ENCODE measurements at places on chromosomes 5 and 9.

- DNase-seq: no peak
These were observed 63.9 kb upstream of the SHB start for GRCh38 chr9:38132956-38133355.

- no peak for DNase-seq
These were observed 282.7 kb upstream of the VLDLR start for GRCh38 chr9:2338777-2339365.

DNA sequence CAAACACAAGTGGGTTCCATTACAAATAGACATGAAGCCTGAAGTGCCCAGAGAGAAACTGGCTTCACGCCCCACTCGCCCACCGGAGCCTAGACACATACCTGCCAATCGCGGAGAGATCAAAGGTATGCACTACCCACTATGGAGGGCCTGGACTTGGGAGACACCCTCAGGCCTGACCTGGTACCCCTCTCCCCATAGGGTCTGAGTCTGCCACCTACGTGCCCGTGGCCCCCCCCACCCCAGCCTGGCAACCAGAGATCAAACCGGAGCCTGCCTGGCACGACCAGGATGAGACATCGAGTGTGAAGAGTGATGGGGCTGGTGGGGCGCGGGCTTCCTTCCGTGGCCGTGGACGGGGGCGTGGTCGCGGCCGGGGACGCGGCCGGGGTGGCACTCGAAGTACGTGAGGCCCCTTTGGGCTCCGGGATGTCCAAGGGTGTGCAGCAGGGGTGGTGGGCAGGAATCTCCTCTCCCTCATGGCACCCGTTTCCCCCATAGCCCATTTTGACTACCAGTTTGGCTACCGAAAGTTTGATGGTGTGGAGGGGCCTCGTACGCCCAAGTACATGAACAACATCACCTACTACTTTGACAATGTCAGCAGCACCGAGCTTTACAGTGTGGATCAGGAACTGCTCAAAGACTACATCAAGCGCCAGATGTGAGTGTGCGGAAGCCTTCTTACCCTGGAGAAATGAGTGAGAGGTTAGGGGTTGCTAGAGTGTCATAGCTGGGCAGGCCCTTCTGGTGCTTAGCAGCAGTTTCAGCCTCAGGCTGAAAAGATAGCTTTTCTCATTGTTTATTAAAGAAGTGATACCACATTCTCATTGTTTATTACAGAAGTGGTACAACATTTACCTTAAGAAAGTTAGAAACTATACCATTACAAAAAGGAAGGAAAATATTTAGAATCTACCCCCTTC is 38.7 kb downstream of the LARP1 start:
- no peak for DNase-seq

DNA sequence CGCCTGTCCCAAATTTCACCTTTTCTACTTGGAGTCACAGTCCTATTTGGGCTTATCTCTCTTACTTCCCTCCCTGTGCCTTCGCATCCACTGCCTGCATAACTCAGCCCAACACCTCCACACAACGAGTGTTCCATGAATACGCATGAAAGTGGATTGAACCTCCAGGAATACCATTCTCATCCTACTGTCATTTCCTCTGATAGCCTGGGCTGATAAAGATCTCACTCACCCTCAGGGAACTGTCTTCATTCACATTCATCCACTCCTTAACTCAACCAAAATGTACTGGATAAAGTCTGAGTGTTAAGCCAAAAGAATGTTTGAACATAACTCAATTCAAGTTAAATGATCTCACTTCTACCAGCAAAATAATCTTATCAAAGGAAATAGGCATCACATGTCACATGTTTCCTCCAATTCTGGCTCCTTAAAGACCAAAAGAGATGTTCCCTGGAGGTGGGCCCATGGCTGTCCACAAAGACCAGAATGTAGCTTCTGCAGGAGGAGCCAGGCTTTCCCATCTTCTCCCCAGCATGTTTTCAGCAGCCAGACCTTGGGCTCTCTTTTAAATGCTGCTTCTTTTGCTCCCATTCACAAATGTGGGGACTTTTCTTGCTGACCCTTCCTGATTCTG is 28.4 kb upstream of the TRIO start:
- DNase-seq: no peak

GRCh38 chr5:58795327-58795726 is 212.5 kb downstream of the RAB3C start:
- no peak for DNase-seq

GRCh38 chr5:39526914-39527477 is 102.2 kb upstream of the DAB2 start:
- no peak for DNase-seq

DNA sequence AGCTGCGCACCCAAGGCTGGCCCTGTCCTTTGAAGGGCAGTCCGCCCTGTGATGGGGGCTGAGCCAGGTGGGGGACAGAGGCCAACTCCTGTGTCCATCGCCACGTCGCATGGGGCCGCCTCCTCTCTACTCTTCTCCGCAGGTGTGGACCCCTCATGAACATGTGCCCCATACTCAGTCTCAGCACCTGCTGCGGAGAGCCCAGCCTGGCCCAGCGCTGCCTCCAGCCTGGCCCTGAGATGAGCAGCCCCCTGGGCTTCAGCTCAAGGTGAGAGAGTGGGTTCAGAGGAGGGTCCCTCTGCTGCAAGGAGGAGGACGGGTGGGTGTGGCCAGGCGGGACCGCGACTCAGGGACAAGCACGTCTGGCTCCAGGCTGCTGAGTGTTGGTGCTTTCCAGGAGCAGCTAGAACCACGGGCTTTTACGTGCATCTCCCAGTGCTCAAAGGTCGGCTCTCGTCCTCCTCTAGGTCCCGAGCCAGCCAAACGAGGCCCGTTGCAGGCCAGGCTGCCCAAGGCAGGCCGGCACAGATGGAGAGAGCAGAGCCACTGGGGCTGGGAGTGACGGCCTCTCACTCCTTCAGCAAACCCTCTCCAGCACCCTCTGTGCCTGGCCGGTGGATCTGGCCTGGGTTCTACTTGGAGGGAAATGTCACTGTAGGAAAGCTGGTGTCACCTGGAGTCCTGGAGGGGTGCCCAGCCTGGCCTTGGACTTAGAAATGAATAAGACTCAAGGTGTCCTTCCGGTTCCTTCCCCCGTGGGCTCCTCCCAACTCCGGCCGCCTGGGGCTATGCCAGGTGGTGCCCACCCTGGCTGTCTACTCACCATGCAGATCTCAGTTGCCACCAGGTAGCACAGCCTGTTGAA is 48.9 kb upstream of the RNF130 start:
- no peak for DNase-seq

DNA sequence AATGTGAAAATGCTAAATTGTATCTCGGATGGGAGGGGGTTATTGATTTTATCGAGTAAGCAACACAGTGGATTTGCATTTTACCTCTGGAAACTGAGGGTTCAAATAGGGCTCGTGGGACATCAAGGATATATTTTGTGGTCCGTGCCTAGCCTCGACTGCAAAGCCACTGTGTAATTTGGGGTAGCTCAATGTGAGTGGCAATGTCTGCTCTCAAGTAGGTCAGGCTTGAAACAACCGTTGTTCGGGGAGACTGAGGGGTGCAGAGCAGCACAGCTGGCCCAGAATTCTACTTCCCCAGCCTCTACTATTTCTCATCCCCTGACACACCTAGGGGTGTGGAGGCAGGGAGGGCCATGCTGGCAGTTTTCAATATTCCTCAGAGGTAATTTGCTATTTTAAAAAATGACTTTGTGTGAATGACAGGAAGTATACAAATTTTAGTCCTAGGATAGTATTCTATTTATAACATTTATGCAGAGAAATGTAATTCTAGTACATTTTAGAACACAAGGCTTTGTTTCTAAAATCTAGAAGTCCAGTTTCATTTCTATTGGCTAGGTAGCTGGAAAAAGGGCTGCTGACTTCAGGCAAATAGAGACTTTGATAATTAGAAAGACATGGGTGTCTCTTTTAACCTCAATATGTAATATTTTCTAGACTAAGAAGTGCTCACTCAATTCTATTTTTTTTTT is 1.4 kb upstream of the DAB2 start:
- no peak for DNase-seq

DNA sequence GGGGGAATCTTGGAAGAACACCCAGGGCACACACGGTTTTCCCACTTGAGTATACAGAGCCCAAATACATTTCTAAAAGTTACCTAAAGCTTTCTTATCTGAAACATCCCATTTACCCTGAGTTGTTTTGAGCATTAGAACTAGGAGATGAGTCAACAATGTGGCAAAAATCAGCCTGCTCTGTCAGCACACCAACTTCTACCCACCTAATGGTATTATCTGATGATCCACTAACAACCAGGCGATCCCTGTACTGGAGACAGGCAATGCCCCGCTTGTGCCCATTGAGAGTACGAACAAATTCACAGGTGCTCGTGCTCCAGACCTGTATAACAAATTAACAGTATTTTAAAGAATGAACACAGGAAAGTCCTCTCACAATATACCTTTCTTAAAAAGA is 87.0 kb downstream of the SMIM23 start:
- no peak for DNase-seq

DNA sequence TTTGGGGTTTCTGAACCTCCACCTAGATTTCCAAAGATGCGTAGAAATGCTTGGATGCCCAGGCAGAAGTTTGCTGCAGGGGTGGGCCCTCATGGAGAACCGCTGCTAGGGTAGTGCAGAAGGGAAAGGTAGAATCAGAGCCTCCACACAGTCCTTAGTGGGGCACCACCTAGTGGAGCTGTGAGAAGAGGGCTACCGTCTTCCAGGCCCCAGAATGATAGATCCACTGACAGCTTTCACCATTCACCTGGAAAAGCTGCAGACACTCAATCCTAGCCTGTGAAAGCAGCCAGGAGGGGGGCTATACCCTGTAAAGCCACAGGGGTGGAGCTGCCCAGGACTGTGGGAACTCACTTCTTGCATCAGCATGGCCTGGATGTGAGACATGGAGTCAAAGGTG is 13.3 kb upstream of the HSDL2 start:
- DNase-seq: no peak
